ENCODE measurements at places on chromosomes 11 and 22. TPM values are rescaled to one million over a fixed set of nuclear protein-coding genes. Genes with fewer than 3 reads are reported as not detected.
A peak's percentile ranks its signal among the peaks of the same experiment; 100 is the strongest.

AKIP1 gene
- 49.6 TPM for total RNA-seq

DNA sequence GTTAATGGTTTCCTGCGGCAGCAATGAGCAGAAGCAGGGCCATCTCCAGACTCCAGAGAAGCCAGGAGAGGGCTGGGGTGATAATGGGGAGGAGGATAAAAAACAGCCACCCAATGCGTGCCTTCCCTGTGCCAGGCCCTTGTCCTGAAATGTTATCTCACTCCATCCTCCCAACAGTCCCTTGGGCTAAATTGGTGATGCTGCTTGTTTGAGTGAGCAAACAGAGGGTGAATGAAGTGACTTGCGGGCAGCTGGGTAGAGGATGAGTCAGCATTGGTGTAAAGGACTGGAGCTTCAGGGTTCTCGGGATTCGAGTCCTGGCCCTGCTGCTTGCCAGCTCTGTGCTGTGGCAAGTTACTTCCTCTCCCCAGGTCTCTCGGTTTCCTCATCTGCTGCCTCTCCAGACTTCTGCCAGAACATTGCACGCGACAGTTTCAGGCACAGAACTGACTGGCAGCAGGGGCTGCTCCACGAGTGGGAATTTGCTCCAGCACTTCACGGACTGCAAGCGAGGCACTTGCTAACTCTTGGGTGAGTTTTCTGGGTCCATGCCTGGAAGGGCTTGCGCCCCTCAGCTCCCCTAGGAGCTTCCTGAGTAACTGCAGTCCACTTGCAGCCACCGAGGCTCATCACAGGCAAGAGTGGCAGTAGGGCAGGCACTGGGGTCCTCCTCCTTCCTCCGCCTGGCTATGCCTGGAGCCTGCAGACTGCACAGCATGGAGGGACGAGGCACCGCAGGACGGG, at the start of gene P2RY6:
TSS of gene P2RY6 (plus strand) at position 403 of the 744 bp plus-strand sequence. CDS start 24,181 bp downstream, outside the sequence.
- peak; percentile 73 for DNase-seq

DNA sequence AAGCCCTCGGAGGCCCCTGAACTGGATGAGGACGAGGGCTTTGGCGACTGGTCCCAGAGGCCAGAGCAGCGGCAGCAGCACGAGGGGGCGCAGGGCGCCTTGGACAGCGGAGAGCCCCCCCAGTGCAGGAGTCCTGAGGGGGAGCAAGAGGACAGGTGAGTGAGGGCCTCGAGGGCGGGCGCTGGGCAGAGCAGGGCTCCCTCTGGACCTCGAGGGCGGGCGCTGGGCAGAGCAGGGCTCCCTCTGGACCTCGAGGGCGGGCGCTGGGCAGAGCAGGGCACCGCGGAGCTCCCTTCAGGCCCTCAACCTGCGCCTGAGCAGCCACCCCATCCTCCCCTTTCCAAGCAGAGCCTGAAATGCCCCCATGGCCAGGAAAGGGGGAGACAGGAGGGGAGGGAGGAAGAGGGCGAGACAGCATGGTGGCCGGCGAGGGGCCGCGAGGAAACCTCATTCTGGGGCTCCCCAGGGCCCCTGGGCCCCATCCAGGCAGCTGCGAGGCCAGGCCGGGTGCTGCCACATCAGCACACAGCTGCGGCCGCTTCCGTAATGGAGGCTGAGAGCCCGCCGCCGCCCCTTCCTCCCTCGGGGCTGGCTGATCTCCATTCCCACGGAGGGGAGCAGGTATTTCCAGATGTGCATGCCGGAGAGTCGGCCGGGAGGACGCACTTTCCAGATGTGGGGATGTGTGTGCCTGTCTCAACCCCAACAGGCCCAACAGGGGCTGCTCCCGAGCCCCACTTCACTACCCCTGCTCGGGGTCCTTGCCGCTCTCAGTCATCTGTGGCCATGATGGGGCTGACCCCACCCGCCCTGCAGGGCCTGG, 10.0 kb downstream of the PRR33 start:
- no peak for DNase-seq

FOLH1 gene
- not detected for total RNA-seq

DNA sequence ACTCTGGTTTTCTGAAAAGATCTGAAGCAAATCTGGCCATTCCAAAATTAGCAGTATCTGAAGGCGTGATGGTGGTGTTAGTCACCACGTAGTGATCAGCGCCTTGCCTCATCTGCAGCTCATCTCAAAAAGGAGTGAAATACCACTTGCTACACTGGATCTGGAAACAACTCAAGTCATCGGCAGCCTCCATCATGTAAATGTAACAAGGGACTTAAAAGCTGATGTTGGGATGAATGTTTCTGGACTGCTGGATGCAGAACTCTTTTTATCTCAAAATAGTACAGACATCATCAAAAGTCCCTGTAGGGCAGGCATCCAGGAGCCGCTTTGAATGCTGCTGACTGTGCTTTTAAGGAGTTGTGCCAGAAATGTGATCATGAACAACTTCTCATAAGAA, 14.1 kb upstream of the APLP2 start:
- DNase-seq = peak; percentile 90

DNA sequence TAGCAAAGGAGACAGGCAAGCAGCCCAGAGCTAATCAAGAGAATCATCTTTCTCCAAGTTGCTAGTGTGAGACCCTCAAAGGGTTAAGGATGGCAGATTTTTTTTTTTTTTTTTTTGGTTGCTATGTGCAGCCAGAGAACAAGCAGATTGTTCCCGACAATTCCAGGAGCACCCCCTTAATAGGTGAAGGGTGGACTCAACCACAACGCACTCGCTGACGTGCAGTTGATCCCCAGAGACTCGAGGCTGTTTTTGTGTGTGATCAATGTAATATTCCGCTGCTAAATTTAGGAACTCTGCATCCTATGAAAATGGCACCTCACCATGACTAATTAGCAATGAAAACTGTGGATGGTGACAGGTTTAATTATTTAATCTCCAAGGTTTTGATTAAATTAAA, 789.0 kb downstream of the KCNA4 start:
- DNase-seq = no peak

DNA sequence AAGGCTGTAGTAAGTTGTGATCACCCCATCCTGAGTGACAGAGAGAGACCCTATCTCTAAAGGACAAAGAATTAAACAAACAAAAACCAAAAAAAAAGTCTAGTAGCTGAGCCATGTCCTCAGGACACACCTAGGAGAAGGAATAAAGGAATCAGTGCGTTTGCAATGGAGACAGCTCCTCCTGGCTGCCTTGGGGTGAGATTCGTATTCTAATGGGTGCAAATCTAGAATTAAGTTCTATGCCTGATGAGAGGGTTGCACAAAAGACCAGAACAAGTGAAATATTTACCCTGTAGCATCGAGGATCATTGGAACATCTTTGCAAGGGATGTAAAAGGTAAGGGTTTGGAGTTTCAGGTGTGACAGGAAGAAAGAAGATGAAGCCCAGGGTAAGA, 70.3 kb upstream of the BMAL1 start:
- no peak for DNase-seq

INSC gene
- 0.89 TPM for total RNA-seq

OR8G5 gene
- total RNA-seq = not detected

DNA sequence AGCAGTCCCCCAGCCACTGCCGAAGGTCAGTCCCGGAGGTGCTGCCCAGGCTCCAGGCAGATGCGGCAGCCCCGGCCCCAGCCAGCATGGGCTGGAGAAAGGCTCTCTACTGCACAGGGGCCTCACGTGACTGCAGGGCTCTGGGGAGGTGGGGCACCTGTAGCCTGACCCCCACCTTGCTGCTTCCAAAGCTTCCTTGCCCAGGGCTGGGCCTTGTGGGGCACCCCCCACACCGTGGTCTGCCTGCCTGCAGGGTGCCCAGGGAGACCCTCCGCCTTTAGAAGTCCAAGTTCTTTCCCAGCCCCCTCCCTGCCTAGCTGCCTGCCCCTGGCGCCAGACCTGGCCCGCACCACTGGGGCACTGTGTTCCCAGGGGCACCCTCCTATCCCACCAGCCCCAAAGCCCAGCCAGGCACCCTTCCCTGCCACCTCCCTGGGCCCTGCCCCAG, 28.4 kb upstream of the TXNRD2 start:
- DNase-seq = no peak

- peak; percentile 28 for DNase-seq
Measured at GRCh38 chr22:29310065-29310862, 3.8 kb downstream of the GAS2L1 start.

SCN3B gene
- not detected for total RNA-seq

GRCh38 chr11:61037441-61038093, 64.7 kb upstream of the CD5 start:
- DNase-seq = no peak

DNA sequence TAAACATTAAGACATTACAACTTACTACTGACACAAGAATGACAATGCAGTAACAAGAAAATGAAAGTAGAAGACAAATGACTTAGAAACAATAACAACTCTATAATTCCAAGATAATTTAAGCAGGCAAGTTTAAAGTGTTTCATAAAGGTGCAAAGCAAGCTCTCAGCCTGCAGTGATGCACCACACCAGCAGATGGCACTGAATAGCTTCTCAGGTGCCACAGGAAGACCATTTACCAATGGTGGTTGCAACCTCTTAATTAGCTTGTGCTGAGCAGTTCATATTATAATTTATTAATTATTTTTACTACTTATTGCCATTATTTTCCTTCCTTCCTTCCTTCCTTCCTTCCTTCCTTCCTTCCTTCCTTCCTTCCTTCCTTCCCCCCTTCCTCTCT, 60.6 kb downstream of the NXPE2 start:
- DNase-seq = peak; percentile 63

- DNase-seq = peak; percentile 98
Measured at GRCh38 chr11:109033627-109034338, 368.9 kb downstream of the DDX10 start.

SYNGR1 gene
- total RNA-seq = 6.1 TPM

DNA sequence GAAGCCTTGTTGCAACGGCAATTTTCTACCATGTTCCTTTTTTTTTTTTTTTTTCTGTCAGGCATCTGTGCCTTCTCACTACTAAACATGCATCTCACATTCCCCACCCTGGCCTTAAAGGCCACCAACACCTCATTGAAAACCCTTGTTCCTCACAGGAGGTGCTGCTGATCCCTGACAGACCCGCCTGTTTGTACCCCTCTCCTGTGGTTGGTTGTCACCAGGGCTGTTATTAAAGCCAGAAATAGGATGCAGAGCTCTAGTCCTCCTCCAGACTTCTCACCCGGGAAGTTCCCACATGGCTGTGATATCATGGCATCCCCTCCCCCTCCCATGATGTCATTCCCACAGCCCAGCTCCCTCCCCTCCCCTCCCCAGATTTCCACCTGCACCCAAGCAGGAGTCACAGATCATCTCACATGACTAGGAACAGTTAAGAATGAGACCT, 302.8 kb upstream of the NCAM1 start:
- no peak for DNase-seq

GRCh38 chr11:44576656-44577055, 11.2 kb downstream of the CD82 start:
- no peak for DNase-seq

GRCh38 chr11:116691771-116692177, 81.0 kb downstream of the BUD13 start:
- peak; percentile 52 for DNase-seq

BSCL2 gene
- total RNA-seq = 51.0 TPM

TRIM48 gene
- not detected for total RNA-seq

- peak; percentile 91 for DNase-seq
Measured at GRCh38 chr11:123973816-123974215, 3.8 kb downstream of the OR10S1 start.

DNA sequence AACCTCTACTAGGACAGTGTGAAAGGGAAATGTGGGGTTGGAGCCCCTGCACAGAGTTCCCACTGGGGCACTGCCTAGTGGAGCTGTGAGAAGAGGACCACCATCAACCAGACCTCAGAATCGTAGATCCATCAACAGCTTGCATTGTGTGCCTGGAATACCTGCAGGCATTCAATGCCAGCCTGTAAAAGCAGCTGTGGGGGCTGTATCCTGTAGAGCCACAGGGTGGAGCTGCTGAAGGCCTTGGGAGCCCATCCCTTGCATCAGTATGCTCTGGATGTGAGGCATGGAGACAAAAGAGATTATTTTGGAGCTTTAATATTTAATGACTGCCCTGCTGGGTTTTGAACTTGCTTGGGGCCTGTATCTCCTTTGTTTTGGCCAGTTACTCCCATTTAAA, 46.3 kb downstream of the PGR start:
- DNase-seq = no peak

DNA sequence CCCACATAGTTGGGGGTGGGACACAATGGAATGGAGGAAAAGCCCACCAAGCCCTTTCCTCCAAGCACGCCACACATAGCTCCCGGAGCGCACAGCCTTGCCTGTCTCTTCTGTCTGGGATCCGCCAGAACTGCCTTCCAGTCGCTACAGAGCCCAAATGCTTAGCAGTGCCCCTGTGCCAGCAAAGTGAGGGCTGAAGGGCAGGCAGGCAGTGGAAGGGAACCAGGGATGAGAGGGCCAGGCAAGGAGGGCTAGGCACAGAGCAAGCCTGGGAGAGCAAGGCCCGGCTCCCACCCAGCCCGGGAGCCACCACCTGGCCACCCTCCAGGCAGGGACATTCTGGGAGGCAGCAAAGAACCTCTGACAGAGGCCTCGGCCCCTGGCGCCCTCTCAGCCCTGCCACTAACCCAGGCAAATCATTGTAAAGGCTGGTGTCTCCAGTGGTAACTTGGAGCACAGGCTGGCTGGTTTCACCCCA, 32.5 kb downstream of the PPP2R1B start:
- peak; percentile 48 for DNase-seq

TMA7B gene
- total RNA-seq = not detected

DNA sequence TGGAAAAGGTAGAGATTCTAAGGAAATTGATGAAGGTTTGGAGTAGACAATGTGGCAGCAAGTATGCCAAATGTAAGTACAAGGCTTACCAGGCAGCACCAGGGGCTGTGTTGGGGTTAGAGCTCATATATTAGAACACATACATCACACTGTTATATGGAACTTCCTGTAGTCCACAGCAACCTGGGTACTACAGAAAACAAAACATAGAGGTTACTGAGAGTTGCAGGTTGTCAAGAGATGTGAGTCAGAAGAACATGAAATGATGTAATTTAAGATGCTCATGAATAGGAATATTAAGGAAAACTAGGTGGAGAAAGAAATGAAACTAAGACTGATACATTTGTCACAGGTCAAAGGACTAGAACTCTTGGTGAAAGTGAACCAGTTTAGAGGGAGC, 22.0 kb downstream of the FAT3 start:
- DNase-seq = no peak

DNA sequence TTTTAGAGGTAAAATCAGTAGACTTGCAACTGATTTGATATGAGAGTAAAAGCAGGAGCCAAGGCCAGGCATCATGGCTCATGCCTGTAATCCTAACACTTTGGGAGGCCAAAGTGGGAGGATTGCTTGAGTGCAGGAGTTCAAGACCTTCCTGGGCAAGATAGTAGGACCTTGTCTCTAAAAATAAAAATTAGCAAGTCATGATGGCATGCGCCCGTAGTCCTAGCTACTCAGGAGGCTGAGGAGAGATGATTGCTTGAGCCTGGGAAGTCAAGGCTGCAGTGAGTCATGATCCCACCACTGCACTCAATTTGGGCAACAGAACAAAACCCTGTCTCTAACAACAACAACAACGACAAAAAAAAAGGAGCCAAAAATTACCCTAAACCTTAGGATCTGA, 13.5 kb downstream of the SGSM3 start:
- DNase-seq = peak; percentile 68

DNA sequence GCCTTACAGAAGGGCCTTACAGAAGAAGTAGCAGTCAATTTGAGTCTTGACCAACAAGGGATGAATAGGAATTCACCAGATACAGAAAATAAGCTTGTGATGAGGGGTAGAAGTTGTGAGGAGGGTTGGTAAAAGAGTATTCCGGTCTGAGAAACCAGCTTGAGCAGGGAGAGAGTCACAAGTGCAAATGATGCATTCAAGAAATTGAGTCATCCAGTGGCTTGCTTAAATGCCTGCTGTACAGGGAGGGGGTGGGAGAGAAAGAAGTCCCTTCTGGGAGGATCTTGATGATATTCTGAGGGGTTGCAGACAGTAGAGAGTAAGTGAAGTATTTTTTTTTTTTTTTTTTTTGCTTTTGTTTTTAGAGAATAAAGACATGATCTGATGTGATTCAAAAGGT, 9.2 kb downstream of the CCKBR start:
- DNase-seq = peak; percentile 71
